ENCODE measurements at places on chromosomes 16 and 17.

GRCh38 chr17:70912716-70913485 is 743.6 kb downstream of the KCNJ2 start:
- no peak for DNase-seq

GRCh38 chr17:82599674-82600661 is 48.3 kb downstream of the WDR45B start:
- DNase-seq, result no peak

- DNase-seq, result peak; percentile 50
These were observed 38.5 kb upstream of the NKD1 start for GRCh38 chr16:50509521-50510341.

DNA sequence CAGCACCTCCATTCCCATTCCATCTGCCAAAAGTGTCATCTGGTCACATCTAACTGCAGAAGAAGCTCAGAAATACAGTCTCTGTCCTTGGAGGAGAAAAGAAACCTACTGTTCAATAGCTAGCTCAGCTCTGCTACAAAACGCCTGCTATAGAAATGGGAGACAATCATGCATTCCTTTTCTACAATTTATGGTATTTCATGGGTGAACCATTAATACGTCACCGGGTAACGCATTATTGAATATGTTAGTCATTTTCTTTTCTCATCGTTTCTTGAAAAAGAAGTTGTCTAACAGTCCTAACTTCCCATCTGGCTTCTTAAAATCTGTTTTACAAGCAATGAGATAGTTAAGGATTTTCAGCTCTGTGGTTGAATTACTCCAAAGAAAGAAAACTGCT is 496.7 kb upstream of the RBFOX1 start:
- no peak for DNase-seq

DNA sequence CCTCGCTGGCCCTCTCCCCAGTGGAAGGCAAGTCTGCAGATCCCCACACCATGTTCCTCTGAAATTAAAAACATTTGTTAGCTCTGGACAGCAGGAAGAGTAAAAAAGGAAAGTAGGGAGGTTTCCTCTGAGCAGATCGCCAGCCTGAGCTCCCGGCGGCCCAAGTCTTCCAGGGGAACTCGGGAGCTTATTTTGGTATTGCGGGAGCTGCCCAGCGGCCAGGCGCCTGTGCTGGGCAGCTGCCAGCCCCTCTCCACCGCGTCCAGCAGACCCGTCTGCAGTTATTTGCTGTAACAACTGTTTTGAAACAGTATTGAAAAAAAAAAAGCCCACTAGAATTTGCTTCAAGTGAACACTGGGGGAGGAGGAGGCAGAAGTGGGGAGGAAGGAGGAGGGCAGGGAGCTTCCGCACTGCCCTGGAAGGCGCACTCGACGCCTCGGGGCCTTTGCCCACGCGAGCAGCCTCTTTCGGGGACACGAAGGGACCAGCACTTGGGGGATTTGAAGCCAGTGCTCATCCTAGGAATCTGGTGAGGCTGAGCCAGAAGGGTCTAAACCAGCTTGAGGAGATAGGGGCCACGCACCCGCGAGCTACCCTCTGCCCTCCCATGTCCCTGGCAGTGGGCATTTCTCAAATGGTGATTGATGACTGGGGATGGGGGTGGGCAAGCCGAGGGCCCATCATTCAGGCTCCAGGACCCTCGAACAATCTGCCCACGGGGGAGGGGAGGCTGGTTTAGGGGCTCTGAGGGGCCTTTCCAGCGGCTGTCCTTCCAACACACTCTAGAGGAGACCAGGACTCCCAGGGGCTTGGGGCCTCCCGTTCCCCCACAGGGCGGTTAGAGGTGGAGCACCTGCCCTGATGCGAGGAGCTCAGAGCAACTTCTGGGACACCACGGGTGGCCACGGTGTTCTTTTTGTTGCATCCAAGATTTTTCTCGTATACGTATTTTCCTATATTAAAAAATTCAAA is 3.0 kb upstream of the BAHCC1 start:
- no peak for DNase-seq

GRCh38 chr17:38617967-38618760 is 12.4 kb upstream of the SRCIN1 start:
- no peak for DNase-seq

- no peak for DNase-seq
These were observed 93.0 kb upstream of the GPR139 start for GRCh38 chr16:20166531-20167235.

DNA sequence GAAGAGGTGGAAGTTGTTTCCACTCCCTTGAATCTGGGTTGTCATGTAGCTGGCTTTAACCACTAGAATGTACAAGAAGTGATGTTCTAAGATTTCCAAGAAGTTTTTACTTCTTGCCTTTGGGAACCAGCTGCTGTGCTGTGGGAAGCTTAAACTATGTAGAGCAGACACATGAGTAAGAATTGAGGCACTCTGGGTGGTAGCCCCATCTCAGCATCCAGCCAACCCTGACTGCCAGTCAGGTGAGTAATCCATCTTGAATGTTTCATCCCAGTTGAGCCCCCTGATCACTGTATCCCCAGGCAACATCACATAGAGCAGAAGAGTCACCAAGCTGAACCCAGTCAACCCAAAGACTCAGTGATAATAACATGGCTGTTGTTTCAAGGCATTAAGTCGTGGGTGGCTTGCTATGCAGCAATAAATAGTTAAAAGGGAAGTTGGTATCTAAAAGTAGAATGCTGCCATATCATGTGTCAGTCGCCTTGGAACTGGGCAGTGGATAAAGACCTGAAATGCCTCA is 62.8 kb upstream of the GPR139 start:
- no peak for DNase-seq

GRCh38 chr17:66994361-66994760 is 29.9 kb downstream of the CACNG4 start:
- DNase-seq, result no peak

- peak; percentile 87 for DNase-seq
These were observed 7.5 kb downstream of the LDHD start for GRCh38 chr16:75108792-75109731.

DNA sequence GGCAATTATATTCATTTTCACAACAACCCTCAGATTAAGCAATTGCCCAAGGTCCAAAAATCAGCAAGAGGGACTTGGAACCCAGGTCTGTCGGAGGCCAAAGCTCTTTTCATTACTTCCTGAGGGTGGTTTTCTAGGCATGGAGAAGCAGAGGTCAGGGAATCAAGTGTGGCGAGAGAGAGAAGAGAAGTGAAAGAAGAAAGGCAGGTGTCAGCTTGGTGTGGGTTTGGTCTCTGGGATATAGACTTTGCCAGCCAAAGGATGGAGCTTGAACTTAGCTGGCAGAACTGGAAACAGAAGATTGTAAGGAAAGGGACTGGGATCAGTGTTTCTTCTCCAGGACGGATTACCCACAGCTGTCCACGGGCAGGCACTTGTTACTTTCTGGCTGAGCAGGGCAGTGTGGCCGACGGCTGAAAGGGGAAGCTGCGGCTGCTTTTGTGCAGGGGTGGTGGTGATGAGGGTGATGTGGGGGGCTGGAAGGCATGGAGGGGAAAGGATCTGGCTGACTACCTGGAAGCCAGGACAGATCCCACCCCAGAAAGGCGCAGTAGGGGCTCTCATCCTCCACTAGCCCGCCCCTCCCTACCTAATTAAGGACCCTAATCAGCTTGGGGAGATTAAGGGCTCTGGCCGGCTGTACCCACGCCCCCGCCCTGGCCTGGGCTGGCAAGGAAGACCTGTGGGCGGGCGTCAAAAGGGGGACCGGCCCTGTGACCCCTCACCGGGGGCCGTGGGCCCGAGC is at the start of gene GUCY2D:
Gene GUCY2D, plus strand, starts transcription at position 640 of the 745 bp plus-strand sequence. CDS start 433 bp downstream, outside the sequence.
- no peak for DNase-seq

GRCh38 chr17:59355702-59356325 is 24.4 kb downstream of the YPEL2 start:
- DNase-seq, result no peak

DNA sequence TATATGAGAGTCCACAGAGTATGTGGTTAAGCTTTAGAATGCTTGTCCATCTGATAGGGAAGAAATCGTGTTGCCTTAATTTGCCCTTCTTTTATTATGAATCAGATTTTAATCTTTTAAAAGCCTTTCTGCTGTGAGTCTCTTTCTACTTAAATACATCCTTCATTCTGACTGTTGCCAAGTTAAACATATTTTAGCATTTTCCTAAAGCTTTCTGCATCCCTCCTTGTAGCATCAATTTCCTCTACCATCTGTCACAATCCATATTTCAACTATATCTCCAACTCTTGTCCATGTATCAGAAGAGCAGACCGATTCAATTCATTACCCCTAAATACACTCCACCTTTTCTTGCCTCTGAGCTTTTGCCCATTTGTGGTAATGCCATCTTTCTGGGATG is 20.5 kb upstream of the FA2H start:
- no peak for DNase-seq

DNA sequence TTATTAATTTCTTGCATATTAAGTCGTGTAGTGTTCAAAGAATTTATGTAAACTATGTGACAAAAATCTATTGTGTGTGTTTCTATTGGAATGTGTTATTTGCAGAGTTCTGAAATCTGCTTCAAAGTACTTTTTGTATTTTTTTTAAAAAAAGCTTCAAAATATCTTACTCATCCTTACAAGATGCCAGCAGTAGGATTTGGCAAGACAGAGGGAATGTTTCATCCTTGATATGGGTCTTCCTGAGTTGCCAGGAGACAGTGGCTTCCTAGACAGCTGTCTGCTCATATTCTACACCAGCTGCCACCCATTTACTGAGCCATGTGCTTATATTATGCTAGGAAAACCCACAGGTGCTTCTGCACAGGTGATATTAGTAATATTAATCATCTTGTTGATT is 36.4 kb downstream of the EFCAB5 start:
- no peak for DNase-seq

GRCh38 chr17:79632432-79632735 is 21.5 kb upstream of the RBFOX3 start:
- DNase-seq, result no peak

- no peak for DNase-seq
These were observed 19.9 kb upstream of the PLLP start for GRCh38 chr16:57304169-57305061.

DNA sequence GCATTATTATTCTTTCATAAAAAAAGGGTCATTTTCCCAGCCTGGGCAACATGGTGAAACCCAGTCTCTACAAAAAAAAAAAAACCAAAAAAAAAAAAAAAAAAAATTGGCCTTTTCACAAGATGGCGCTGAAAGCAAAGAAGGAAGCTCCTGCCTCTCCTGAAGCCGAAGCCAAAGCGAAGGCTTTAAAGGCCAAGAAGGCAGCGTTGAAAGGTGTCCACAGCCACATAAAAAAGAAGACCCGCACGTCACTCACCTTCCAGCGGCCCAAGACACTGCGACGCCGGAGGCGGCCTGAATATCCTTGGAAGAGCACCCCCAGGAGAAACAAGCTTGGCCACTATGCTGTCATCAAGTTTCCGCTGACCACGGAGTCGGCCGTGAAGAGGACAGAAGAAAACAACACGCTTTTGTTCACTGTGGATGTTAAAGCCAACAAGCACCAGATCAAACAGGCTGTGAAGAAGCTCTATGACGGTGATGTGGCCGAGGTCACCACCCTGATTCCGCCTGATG is 4.9 kb upstream of the PGAP6 start:
- DNase-seq, result no peak

DNA sequence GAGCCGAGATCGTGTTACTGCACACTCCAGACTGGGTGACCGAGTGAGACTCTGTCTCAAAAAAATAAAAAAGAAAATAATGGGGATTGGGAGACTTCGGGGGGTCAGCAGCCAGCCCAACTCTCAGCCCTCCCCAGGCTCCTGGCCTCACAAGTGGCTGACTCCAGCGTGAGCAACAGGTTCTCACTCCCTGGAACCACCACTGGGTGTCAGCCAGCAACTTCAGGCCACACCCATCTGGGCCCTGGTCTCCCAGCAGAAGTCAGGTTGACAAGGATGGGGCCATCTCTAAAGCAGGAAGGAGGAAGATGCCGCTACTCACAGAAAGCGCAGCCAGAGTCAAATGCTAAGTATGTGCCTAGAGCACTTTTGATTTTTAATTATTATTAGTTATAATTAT is 139.4 kb downstream of the C16orf78 start:
- peak; percentile 7 for DNase-seq

DNA sequence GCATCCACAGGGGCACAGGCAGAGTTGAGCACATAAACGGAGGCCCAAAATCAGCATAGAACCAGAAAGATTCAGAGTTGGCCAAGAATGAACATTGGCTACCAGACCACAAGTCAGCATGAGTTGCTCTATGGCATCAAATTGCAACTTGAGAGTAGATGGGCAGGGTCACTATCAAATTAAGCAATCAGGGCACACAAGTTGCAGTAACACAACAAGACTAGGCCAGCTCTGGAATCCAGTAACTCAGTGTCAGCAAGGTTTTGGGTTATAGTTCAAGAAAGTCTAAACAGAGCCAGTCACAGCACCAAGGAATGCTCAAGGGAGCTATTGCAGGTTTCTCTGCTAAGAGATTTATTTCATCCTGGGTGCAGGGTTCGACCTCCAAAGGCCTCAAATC is 12.9 kb downstream of the G6PC1 start:
- DNase-seq, result no peak

GRCh38 chr16:4649744-4650442 is 25.3 kb downstream of the MGRN1 start:
- DNase-seq, result no peak

- DNase-seq, result no peak
These were observed 1.9 kb upstream of the ITGAL start for GRCh38 chr16:30470632-30470995.

GRCh38 chr16:25893332-25893731 is 201.6 kb downstream of the HS3ST4 start:
- no peak for DNase-seq

DNA sequence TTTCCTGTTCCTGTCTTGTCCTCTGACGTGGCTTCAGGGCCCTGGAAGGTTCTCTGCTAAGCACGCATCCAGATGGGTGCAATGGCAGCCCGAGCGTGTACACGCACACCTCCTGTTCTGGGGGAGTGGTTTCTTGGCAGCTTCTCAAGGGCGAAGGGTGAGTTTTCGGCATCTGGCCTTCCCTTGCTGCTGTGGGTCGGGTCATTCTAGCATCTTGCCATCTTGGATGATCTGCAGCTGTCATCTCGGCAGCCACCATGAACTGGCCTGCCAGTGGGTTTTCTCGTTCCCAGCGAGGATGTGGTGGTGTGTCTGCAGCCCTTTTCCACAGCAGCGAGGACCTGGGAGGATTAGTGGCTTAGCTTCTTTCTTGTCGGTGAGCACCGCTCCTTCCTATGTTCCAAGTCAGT is 10.6 kb downstream of the MSI2 start:
- no peak for DNase-seq

DNA sequence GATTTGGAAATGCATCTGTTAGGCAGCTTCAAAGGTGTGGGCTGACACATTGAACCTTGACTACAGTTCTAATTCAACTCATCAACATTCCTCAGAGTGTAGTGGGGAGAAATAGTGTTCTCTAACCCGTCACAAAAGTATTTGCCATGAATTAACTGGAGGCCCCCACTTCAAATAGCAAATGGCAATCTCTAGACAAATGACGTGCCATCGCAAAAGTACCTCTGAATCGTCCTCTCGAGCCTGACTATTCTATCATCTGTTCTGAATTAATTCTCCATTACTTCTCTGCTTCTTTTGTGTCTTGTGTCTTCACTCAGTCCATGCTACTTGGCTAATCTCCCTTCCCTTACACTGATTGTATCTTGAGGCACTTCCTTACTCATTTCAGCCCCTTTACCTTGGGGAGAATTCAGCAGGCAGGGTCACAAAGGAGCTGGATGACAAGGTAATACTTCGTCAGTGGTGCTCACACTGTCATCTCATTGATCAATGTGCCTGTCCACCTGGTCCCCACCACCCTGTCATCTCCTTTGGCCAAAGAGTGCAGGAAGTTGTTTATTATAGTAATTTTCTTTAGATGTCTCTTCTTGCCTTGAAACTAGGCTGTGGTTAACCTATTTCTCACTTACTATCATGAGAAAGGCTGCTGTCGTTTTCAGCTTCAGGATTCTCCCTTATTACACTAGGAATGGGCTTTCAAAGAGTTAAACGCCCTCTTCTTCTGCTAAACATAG is 108.4 kb downstream of the SYCE1L start:
- peak; percentile 42 for DNase-seq

- DNase-seq, result no peak
These were observed 91.6 kb downstream of the TNFRSF13B start for GRCh38 chr17:16880121-16880842.

All from activated CD4-positive, alpha-beta T cell treated with anti-CD3 and anti-CD28 coated beads, Interleukin-2, Interleukin-6, amounts not matched to agents 100 ng/mL and 50 ng/mL, durations not matched to agents 16 hours and 8 hours (primary cell).